ENCODE measurements at places on chromosomes 3 and 15. TPM values are rescaled to one million over a fixed set of nuclear protein-coding genes. Genes with fewer than 3 reads are reported as not detected.

DNA sequence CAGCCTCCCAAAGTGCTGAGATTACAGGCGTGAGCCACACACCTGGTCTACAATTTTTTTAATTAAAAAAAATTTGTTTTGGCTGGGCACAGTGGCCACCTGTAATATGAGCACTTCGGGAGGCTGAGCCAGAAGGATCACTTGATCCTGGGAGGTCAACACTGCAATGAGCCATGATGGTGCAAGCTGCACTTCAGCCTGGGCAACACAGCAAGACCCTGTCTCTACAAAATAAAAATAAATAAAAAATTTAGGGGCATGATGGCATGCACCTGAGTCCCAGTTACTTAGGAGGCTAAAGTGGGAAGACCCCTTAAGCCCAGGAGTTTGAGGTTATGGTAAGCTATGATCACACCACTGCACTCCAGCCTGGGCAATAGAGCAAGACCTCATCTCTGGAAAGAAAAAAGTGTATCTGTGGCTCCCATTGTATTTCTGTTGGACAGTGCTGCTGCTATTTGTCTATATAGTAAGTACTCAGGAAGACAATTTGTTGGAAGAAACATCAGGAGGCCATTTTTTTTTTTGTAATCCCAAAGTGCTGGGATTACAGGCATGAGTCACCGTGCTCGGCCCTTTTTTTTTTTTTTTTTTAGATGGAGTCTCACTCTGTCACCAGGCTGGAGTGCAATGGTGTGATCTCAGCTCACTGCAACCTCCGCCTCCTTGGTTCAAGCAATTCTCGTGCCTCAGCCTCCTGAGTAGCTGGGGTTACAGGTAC, 27.5 kb upstream of the SH3BP5 start:
- H3K27me3 ChIP-seq: peaks cover 2% of the 10 kb centered on the region
- DNase-seq: no peak
- H3K4me1 ChIP-seq: peaks cover 60% of the 10 kb centered on the region
- no peak overlapping the region for H3K27ac ChIP-seq

- H3K4me1 ChIP-seq: no peaks in the 10 kb centered on the region
- H3K4me3 ChIP-seq: no peak overlapping the region
- DNase-seq: no peak
- H3K27ac ChIP-seq: no peak overlapping the region
Observed at GRCh38 chr15:69093127-69093526, 67.3 kb upstream of the GLCE start.

GRCh38 chr3:28860307-28860706, 420.6 kb upstream of the RBMS3 start:
- H3K4me1 ChIP-seq: no peaks in the 10 kb centered on the region
- no peak overlapping the region for H3K4me3 ChIP-seq
- no peaks in the 10 kb centered on the region for H3K36me3 ChIP-seq
- peaks cover 3% of the 10 kb centered on the region for H3K27me3 ChIP-seq
- H3K27ac ChIP-seq: no peak overlapping the region
- no peak for DNase-seq

DNA sequence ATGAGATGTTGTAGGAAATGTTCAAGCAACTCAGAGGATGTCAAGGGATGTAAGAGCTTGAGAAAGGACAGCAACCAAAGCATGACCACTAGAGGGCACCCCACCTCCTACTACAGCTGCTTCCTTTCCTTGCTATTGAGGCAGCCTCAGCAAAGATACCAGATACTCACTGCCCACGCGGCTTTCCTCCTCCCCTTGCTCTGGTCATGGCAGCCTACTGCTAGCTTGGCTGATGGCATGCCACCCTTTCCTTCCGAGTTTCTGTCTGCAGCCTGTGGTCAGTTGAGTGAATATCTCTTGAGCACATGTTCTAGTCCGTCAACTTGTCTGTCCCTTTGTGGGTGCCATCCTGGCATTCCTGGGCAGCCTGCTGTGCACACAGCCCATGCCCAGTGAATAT, 4.4 kb upstream of the CXCR6 start:
- no peak overlapping the region for H3K27ac ChIP-seq
- H3K36me3 ChIP-seq: peaks cover 33% of the 10 kb centered on the region

DNA sequence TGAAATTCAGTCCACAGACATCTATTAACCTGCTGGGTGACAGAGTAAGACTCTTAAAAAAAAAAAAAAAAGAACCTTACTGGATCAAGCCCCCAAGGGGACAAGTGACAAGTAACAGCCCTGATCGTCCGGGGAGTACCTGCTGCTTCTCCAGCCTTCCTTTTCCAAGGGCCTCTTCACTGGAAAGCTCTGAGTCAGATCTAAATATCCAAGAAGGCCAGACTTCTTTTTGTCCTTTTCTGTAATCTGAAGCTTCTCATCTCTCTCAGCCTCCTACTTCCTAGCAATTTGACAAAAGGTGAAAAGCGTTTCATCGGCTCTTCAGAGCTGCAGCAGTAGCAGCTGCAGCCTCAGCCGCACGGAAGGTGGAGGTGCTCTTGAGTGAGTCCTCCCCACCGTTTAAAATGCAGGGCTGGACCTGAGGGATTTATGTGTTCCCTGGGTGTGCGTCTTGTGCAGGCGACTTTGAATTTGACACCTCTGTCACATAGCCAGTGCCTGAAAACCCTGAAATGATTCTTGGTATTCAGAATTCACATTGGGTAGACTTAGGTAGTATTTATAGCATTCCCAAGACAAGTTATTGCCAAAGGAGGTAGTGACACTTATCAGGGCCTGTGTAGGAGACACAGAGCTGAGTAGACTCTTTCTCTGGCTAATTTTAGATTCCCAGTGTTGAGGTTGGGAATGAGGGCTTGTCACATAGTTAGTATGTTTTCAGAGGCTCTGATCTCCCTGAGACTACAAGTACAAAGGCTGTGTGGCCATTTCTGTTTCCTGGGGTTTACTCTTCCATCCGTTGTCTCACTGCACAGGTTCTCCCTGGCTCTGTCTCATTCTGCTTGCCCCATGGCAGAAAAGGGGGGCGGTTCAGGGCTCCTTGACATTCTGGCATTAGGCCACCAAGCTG, 291.2 kb upstream of the C2CD4B start:
- no peak overlapping the region for H3K4me3 ChIP-seq
- no peak overlapping the region for H3K27ac ChIP-seq
- no peak for DNase-seq
- no peaks in the 10 kb centered on the region for H3K27me3 ChIP-seq
- no peaks in the 10 kb centered on the region for H3K4me1 ChIP-seq

DNA sequence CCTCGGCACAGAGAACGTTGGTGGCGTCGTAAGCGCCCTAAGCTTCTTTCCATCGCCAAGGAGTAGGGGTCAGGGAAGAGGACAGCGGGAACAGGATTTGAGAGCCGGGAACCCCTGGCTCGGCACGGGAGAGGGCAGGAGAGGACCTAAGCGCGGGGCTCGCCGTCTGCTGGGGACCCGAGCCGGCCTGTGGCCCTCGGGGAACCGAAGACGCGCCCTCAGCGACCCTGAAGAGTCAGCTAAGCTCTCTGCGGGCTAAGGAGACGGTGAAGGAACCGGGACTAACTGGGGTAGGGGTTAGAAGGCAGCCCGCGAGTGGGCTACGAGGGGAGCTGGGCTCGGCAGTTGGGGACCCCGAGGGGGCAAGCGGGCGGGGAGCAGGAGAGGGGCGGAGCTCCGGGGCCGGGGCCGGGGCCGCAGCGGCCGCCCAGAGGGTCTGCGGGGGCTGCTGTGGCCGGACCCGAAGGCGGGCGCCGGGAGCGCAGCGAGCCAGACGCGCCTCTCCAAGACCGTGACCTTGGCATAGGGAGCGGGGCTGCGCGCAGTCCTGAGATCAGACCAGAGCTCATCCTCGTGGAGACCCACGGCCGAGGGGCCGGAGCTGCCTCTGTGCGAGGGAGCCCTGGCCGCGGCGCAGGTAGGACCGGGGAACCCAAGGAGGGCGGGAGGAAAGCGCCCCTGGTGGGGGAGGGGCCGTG, 574 bp downstream of the CASR start:
- H3K36me3 ChIP-seq: no peaks in the 10 kb centered on the region
- no peak for DNase-seq
- no peak overlapping the region for H3K27ac ChIP-seq
- peaks cover 6% of the 10 kb centered on the region for H3K4me1 ChIP-seq

DNA sequence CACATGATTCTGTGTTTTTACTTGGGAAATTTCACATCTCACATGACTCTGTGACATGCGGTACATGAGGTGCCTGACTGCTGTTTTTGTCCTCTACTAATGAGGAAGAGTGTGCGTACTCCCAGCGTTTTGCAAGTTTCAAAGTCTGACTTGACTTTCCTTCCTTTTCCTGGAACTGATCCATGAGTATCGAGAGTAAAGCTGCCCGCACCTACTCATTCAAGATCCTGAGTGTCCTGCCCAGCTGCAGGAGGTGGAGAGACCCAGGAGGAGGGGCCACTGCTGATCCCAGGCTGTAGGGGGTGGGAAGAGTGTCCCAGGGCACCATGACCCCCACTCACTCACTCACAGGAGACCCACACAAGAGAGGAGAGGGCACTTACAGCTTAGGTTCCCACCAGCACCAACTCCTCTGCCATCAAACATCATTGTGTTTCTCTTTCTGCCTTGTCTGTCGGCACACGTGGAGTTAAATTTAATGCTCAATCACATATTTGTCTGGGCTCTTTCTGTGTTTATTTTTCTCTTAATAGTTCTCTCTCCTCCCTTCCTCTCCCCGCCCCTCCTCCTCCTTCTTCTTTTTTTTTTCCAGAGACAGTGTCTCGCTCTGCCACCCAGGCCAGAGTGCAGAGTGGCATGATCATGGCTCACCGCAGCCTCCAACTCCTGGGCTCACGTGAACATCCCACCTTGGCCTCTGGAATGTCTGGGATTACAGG, 1.4 kb downstream of the CCR5AS start:
- H3K36me3 ChIP-seq: no peaks in the 10 kb centered on the region
- peaks cover 25% of the 10 kb centered on the region for H3K4me1 ChIP-seq
- peaks cover 2% of the 10 kb centered on the region for H3K27me3 ChIP-seq
- H3K27ac ChIP-seq: no peak overlapping the region
- no peak overlapping the region for H3K4me3 ChIP-seq

DNA sequence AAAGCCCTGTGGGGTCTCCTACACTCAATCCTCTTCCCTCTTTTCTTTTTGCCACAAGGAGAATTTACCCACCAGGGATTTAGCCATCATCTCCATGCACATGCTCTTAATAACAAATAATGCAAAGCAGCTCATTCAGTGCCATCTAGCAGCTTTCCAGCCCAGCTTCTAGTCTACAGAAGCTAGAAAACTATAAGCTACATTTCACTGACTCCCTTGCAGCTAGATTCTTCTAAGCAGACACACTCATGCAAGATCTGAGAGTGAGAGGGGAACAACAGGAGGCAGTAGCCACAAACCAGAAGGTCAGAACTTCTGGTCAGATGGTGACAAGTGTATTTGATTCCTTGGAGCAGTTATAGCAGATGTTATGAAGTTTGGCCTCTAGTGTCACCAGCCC, 25.5 kb downstream of the OSBPL10 start:
- peaks cover 3% of the 10 kb centered on the region for H3K27me3 ChIP-seq
- no peak for DNase-seq

WWTR1 gene
- total RNA-seq: 0.19 TPM

- no peaks in the 10 kb centered on the region for H3K36me3 ChIP-seq
- H3K4me1 ChIP-seq: no peaks in the 10 kb centered on the region
- H3K27ac ChIP-seq: no peak overlapping the region
- H3K4me3 ChIP-seq: no peak overlapping the region
Observed at GRCh38 chr3:117450026-117450425, 740.4 kb downstream of the TUSC7 start.

Measured in activated naive CD4-positive, alpha-beta T cell treated with anti-CD3 and anti-CD28 coated beads for 36 hours (primary cell).